ENCODE measurements at places on chromosomes 6 and 20. TPM values are rescaled to one million over a fixed set of nuclear protein-coding genes. Genes with fewer than 3 reads are reported as not detected.
A peak's percentile ranks its signal among the peaks of the same experiment; 100 is the strongest.

COL12A1 gene
- total RNA-seq, result not detected

HLA-DOA gene
- total RNA-seq, result 0.53 TPM

TAF4 gene
- 17.0 TPM for total RNA-seq

HFE gene
- 1.0 TPM for total RNA-seq

PGC gene
- total RNA-seq, result not detected

SLC17A3 gene
- total RNA-seq, result not detected

GPSM3 gene
- 117 TPM for total RNA-seq

- no peak for DNase-seq
- peaks cover under 1% of the 10 kb centered on the region for H3K4me1 ChIP-seq
- no peaks in the 10 kb centered on the region for H3K27me3 ChIP-seq
- no peak overlapping the region for H3K4me3 ChIP-seq
- no peaks in the 10 kb centered on the region for H3K36me3 ChIP-seq
- no peak overlapping the region for H3K27ac ChIP-seq
These were observed 244.2 kb downstream of the HIVEP2 start for GRCh38 chr6:142700671-142701312.

DNA sequence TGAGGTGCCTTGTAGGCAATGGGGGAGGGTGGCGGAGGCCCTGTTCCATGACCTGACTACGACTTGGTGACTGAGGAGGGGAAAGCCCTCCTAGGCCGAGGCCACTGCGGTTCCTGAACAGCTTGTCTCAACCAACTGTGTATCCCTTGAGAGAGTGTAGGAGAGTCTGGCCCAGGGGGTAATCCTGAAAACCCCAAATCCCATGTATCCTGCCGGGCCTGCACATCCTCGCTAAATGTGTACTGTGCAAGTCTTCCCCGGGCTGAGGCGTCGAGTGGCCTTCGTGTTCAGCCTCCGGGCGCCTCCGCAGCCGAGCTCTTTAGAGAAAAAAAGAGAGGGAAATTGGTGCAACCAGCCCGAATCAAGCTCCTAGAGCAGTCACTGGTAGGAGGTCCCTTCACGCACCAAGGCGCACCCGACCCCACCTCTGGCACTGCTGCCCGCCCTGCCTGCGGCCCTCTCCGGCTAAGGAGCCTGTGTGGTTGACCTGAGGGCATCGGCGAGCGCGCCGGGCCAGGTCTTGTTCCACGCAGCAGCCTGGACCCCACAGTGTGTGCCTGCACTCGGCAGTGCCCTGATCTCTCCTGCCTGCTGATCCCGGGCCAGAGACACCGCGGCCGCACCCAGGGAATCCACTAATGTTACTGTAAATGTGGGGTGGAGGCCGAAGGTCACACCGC is 7.3 kb downstream of the SIM1 start:
- H3K4me3 ChIP-seq, result no peak overlapping the region
- H3K27ac ChIP-seq, result no peak overlapping the region
- DNase-seq, result no peak
- H3K4me1 ChIP-seq, result peaks cover 6% of the 10 kb centered on the region
- peaks cover 29% of the 10 kb centered on the region for H3K36me3 ChIP-seq

GRCh38 chr6:130223508-130223907 is 757 bp upstream of the SAMD3 start:
- peak; percentile 82 for DNase-seq
- peak overlapping the region; percentile 58 for H3K27ac ChIP-seq
- no peaks in the 10 kb centered on the region for H3K27me3 ChIP-seq

DNA sequence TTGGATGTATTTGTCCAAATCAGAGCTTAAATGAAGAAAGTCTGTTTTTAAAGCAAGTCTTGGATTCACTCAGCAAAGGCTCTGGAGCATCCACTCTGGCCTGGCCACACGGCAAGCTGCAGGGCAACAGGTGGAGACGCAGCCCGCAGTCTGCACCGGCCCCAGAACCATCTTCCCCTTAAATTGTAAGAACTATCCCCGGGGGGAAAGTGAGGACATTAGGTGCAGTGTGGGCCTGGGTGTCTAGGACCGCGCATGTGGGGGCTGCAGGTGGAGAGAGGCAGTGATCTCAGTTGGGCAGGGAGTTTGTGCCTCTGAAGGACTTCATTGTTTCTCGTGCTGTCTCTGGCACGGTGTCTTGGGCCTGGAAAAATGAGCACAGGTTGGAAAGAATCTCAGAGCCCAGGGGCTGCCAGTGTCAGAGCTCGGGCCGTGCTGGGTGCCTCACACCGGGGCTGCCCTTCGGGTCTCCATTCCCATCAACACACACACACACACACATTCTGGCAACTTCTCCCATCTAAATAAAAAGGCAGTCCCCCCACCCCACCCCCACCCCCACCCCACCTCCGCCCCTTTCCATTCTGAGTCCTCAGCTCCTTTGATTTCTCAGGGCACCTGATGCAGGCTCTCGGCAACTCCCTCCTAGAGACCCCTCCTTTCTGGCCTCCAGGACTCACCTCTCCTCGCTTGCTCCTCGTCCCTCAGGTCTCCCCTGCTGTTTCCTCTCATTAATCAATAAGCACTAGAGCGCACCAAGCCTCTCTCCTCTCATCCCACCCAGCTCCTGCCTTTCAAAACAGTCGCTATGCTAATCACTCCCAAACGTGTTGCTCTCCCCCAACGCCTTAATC is 48.4 kb downstream of the FOXF2 start:
- no peak for DNase-seq
- no peak overlapping the region for H3K4me3 ChIP-seq
- no peaks in the 10 kb centered on the region for H3K36me3 ChIP-seq
- peaks cover 39% of the 10 kb centered on the region for H3K27me3 ChIP-seq
- H3K27ac ChIP-seq, result no peak overlapping the region

DNA sequence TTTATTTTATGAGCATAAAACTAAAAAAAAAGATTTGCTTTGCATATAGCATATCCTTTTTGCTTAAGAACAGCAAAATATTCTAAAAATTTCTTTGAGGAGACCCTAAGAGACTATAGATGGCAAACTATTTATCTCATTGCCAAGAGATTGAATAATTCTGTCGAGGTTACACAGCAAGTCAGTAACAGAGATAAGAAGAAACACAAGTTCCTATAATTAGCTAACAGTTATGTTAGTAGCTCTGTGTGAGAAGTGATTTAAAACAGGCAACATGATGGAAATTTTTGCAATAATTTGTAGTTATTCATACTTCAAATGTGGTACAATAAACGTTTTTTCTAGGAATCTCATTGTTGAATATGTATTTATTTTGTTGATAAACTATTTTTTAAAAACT is 9.1 kb downstream of the LAMA2 start:
- H3K4me3 ChIP-seq, result no peak overlapping the region
- H3K4me1 ChIP-seq, result no peaks in the 10 kb centered on the region
- no peaks in the 10 kb centered on the region for H3K36me3 ChIP-seq

GRCh38 chr6:28974505-28974904 is 30.6 kb downstream of the ZNF311 start:
- H3K4me1 ChIP-seq, result peaks cover 15% of the 10 kb centered on the region
- no peak for DNase-seq
- no peak overlapping the region for H3K4me3 ChIP-seq
- no peaks in the 10 kb centered on the region for H3K36me3 ChIP-seq
- no peak overlapping the region for H3K27ac ChIP-seq

DNA sequence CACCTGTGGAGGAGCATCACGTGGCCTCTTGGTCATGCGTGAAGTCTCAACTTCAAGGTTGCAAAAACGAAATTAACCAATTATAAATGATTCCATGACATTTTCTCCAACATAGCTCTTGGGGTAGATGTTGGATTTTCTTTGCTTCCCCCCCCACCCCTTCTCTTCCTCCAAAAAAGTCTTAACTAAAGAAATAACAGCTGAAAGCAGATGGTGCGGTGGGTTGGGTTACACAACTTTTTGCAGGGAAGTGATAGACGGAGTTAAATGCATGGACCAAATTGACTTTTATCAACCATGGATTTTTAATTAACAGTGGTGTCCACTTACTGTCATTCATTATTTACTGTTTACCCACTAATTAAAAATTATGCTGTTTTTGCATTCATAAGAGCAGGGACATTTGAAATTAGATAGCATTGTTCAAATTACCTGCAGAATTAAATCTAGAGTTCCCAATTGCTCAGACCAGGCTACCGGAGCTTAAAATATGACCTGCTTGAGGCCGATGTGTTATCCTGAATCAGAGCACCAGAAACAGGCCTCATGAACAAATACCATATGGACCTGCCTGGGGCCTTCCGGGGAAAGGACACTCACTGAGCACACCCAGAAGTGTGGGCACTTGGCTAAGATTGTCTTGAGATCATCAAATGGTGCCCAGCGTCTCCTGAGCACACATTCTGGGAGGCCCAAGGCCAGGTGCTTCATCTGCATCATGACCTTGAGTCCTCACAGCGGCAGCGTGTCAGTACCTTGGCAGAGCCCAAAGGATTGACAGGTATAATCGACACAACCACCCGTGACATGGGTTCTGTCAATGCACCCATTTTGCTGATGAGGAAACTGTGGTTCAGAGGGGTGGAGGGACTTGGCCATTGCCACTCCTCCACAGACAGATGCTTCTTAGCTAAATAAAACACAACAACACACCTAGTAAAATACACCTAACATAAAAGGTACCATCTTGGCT is 41.5 kb downstream of the APCDD1L start:
- no peak for DNase-seq
- H3K4me1 ChIP-seq, result no peaks in the 10 kb centered on the region
- H3K36me3 ChIP-seq, result no peaks in the 10 kb centered on the region
- no peak overlapping the region for H3K27ac ChIP-seq

GRCh38 chr6:13916230-13916944 is 8.4 kb upstream of the RNF182 start:
- no peaks in the 10 kb centered on the region for H3K36me3 ChIP-seq
- peaks cover 19% of the 10 kb centered on the region for H3K27me3 ChIP-seq
- no peaks in the 10 kb centered on the region for H3K4me1 ChIP-seq
- no peak for DNase-seq
- H3K4me3 ChIP-seq, result no peak overlapping the region

- H3K4me1 ChIP-seq, result no peaks in the 10 kb centered on the region
- DNase-seq, result no peak
- H3K27me3 ChIP-seq, result no peaks in the 10 kb centered on the region
- no peak overlapping the region for H3K4me3 ChIP-seq
- no peaks in the 10 kb centered on the region for H3K36me3 ChIP-seq
- no peak overlapping the region for H3K27ac ChIP-seq
These were observed 646.5 kb downstream of the TENT5A start for GRCh38 chr6:81105998-81106397.

GRCh38 chr6:39206250-39206721 is 23.0 kb downstream of the KCNK5 start:
- peaks cover 17% of the 10 kb centered on the region for H3K4me1 ChIP-seq
- no peaks in the 10 kb centered on the region for H3K27me3 ChIP-seq
- H3K36me3 ChIP-seq, result peaks cover 9% of the 10 kb centered on the region
- H3K27ac ChIP-seq, result no peak overlapping the region
- DNase-seq, result no peak

DNA sequence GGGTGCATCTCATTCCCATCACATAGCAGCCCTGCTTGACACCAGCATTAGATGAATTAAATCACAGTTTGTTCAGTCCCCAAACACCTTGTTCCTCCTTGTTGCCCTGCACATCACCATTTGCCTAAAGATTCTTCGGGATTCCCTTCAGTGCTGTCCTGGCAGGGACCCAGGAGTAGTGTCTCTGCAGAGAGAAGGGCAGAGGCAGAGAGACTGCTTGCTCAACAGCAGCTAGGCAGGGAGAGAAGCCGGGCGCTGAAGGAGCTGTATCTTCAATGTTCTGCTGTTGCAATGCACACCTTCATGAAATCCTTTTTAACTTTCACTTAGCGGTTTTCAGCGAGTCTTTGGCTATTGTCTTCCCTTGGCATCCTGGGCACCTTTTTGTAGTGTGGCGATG is 362.9 kb downstream of the FARS2 start:
- no peak overlapping the region for H3K27ac ChIP-seq
- no peaks in the 10 kb centered on the region for H3K27me3 ChIP-seq
- H3K36me3 ChIP-seq, result peaks cover 11% of the 10 kb centered on the region
- H3K4me1 ChIP-seq, result peaks cover 28% of the 10 kb centered on the region
- DNase-seq, result no peak
- H3K4me3 ChIP-seq, result no peak overlapping the region

DNA sequence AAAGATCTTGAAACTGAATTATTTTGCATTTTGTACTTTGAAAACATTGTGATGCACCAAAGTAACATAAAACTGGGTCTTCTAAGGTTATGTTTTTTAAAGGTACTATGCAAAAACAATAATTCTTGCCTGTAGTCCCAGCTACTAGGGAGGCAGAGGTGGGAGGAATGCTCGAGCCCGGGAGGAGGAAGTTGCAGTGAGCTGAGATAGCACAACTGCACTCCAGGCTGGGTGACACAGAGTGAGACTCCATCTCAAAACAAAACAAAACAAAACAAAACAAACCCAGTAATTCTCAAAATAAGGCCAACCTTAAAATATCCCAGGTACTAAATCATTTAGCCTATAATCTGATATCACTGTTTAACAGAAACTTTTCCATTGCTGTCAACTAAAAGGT is 269.6 kb downstream of the KHDC1L start:
- H3K4me3 ChIP-seq, result no peak overlapping the region
- no peak for DNase-seq
- peaks cover 2% of the 10 kb centered on the region for H3K4me1 ChIP-seq
- no peaks in the 10 kb centered on the region for H3K27me3 ChIP-seq

GRCh38 chr6:25315194-25316177 is 36.3 kb downstream of the CARMIL1 start:
- no peaks in the 10 kb centered on the region for H3K36me3 ChIP-seq
- no peak overlapping the region for H3K4me3 ChIP-seq
- DNase-seq, result no peak
- no peak overlapping the region for H3K27ac ChIP-seq
- H3K4me1 ChIP-seq, result peaks cover 4% of the 10 kb centered on the region
- no peaks in the 10 kb centered on the region for H3K27me3 ChIP-seq

DNA sequence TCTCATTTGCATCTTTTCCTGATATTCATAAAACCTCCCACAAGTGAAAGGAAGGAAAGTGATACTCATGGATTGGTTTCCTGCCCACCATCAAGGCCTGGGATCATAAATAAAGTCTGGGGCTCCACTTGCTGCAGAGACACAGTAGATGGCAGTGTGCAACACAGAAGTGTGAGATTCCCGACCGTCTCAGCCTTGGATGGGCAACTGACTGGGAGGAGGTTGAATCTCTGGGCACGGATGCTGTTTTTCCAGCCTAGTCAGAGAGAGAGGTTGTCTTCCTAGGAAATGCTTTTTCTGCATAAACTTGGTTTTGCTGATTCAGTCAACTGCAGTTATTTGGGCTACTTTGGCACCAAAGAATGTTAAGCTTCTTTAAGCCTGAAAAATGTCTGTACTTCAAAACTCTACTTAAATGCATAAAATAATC is 9.9 kb upstream of the RFPL4B start:
- DNase-seq, result no peak
- H3K27me3 ChIP-seq, result peaks cover 11% of the 10 kb centered on the region
- H3K36me3 ChIP-seq, result no peaks in the 10 kb centered on the region
- H3K4me3 ChIP-seq, result no peak overlapping the region
- no peaks in the 10 kb centered on the region for H3K4me1 ChIP-seq
- no peak overlapping the region for H3K27ac ChIP-seq

GRCh38 chr6:108570517-108570916 is 9.8 kb downstream of the FOXO3 start:
- no peak overlapping the region for H3K4me3 ChIP-seq
- peaks cover 30% of the 10 kb centered on the region for H3K36me3 ChIP-seq
- H3K27me3 ChIP-seq, result no peaks in the 10 kb centered on the region
- DNase-seq, result no peak
